GM13977 (cell line): ENCODE measurements at places on chromosomes 16 and 17.

DNA sequence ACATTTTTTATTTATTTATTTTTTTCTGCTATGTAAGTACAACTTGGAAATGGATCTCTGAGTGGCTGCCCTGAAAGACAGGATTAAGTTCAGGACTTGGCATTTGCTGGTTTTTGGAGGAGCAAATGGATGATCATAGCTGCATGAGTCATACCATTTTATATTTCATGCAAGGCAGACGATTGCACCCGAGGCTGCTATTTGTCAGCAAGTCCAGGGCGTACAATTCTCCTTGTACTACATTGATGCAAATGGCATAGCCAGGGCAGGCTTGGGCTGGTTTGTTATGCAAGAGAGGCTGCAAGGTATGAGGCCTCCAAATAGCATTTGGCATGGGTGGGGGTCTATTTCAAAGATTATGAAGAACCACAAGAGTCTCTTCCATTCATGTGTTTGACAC is 81.2 kb upstream of the CACNG3 start:
- DNase-seq = no peak

- DNase-seq = no peak
These were observed 80.4 kb upstream of the CLEC18A start for GRCh38 chr16:69870761-69871160.

- DNase-seq = no peak
These were observed 79.3 kb downstream of the ABCC12 start for GRCh38 chr16:48076455-48077012.

GRCh38 chr16:75640598-75640997 is 6.9 kb downstream of the KARS1 start:
- no peak for DNase-seq

DNA sequence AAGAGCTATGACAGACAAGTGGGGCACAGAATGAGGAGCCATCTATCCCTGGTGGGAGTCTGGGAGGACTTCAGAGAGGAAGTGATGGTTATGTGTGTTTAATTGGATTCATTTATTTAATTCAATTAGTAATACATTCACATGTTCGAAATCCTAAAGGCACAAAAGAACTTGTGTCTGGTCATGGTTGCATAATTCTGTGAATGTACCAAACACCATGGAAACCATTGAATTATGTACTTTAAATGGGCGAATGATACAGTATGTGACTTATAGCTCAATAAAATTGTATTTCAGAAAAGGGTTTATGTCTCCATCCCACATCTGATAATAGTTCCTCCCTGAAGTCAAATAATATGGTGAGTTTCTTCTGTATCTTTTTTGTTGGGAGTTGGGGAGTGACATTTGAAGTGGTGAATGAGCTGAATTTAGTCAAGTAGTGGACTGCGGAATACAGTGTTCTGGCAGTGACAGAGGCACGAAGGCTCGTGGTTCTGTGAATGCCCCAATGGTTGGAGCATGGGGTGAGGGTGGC is 19.8 kb upstream of the G6PC1 start:
- DNase-seq = no peak

- peak; percentile 39 for DNase-seq
These were observed 142.2 kb downstream of the RAB11FIP4 start for GRCh38 chr17:31533546-31534155.

- no peak for DNase-seq
These were observed 36.8 kb downstream of the SRCIN1 start for GRCh38 chr17:38568845-38569510.

GRCh38 chr17:5183410-5183793 is 8.3 kb downstream of the ZNF594 start:
- no peak for DNase-seq

- DNase-seq = no peak
These were observed 29.4 kb downstream of the B9D1 start for GRCh38 chr17:19333132-19333440.

GRCh38 chr16:53991754-53992378 is 287.9 kb downstream of the FTO start:
- no peak for DNase-seq

DNA sequence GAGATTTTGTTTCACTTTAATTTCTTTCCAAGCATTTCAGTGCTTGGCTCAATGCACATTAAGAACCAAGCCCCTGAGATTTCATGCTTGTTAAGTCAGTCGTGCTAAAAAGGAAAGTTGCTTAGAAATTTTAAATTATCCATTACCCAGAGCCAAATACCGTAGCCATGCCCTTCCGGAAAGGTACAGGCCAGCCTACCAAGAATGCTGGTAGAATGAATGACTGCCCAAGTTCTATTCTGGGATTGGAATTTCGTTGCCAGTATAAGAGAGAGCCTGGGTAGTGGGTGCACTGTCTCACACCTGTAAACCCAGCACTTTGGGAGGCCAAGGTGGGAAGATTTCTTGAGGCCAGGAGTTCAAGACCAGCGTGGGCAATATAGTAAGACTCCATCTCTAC is 194.0 kb downstream of the KATNIP start:
- DNase-seq = no peak

GRCh38 chr16:85213926-85214675 is 101.8 kb upstream of the CIBAR2 start:
- no peak for DNase-seq

GRCh38 chr17:41775394-41776226 is 10.9 kb downstream of the JUP start:
- no peak for DNase-seq

DNA sequence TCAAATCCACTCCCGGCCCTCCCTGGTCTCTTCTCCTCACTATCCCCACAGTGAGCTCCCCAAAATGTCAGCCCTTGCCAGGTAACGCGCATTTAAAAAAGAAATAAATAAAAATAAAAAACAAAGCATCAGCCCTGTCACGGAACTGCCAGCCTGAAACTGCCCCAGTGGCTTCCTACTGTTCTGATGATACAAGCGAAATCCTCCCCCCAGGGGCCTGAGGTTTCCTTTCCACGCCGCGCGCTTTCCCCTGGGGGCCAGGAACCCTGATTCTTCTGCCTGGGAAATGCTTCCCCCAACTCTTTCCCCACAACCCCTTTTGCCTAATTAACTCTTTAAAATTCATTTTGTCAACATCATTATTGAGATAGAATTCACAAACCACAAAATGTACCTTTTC is 12.2 kb upstream of the RPH3AL start:
- DNase-seq = no peak

- no peak for DNase-seq
These were observed 41.0 kb downstream of the SLC7A5 start for GRCh38 chr16:87828071-87828906.
